ENCODE measurements at places on chromosomes 2 and 18.
A peak's percentile ranks its signal among the peaks of the same experiment; 100 is the strongest.

GRCh38 chr2:88187038-88187676, 17.0 kb downstream of the THNSL2 start:
- no peak for DNase-seq

DNA sequence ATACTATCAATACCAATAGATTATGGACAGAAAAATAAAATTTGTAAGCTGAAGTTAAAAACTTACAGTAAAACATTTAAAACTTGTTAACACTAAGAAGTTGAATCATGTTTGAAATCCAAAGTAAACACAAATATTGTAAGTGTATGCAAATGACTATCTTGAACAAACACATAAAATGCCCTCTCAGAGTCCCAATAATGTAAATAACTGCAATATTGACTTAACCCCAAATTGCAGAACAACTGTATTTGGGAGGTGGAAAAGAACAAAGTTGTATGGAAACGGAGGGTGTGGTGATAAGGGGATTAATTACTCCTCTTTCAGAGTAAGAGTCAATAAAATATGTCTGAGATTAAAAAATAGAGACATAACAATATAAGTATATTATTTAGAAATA, 140.0 kb upstream of the NOL4 start:
- no peak for DNase-seq

GRCh38 chr18:56060967-56061541, 473.1 kb upstream of the TCF4 start:
- DNase-seq, result no peak

- DNase-seq, result no peak
These were observed 22.1 kb downstream of the TGFA start for GRCh38 chr2:70531419-70532086.

DNA sequence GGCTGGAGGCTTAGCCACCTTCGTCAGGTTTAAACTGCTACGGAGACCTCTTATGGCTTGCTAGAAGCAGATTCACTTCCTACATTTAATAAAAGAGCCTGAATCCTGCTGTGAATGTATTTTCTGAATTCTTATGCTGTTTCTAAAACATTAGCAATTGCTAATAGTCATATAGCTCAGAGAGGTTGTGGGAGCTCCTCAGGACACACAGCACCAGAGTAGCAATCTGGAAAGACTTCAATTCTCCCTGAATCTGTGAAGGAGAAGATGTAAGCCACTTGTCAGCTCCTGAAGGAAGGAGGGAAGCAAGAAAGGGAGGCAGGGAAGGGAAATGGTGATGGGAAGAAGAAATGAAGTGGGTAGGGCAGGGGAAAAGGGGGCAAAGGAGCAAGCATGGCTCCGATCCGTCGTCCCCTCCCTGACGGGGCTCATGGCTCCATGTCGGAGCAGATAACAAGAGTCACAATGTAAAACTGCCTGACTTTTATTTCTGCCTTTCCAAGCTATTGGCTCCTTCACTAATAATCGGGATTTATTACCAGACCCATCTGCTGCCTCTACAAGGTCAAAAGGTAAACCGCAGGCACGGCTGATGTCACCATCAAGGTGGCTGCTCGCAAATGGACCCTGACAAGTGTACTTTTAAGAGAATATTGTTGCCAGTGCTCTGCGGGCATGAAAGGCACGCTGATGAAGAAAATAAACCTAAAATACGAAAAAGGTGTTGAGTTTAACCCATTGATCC, 656.0 kb upstream of the SALL3 start:
- no peak for DNase-seq

DNA sequence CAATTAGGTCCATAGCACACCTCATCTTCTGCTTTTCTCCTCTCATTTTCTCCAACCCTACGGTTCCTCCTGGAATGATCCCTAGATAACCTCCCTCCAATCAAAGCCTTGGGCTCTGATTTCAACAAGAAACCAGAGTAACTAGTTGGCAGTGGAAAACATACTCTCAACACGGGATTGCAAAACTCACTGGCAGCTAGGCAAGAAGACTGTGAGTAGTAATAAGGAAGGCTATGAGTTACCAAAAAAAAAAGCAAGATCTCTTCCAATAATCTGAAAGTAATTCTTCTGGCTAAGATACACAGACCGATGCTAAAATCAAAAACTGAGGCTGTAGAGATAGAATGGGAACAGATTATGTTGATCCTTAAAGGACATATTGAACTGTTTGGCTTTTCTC, 28.4 kb upstream of the CCDC102B start:
- DNase-seq, result no peak

DNA sequence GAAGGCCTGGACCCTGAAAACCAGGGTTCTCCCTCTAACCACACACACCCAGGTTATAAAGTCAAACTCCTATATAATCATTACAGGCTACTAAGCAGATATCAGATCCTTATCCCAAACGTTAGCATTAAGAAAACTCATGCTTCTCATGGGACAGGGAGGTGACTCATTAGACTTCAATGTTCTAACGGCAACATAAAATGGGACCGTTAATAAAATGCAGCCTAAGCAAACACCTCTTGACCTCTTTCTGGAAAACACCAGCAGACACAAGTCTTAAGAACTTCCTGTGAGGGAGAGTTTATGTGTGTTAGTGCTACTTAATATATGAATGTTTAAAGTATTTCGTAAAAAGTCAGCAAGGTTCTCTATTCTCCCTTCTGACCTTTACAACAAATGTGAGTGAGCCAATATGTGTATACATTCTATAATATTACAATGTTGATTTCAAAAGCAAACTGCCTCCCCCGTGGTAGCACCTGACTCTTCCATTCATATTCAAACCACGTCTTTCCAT, 31.7 kb downstream of the LPIN2 start:
- no peak for DNase-seq

DNA sequence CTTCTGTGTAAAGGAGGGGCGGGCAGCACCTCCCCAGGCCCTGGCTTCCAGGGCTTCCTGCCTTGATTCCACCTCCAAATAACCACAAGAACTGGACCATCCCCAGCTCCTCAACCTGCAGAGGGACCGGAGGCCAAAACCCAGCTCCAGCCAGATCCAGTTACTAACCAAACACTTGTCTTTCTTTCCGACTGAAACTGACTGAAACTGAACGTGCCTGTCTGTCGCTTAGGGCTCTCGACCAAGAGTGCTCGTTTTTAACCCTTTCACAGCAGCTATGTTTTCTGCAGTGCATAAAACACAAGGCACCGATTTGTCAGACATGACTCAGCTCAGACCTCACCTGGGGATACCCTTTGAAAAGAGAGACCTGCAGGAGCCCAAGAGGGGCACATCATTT, 249.9 kb upstream of the SIX2 start:
- no peak for DNase-seq

DNA sequence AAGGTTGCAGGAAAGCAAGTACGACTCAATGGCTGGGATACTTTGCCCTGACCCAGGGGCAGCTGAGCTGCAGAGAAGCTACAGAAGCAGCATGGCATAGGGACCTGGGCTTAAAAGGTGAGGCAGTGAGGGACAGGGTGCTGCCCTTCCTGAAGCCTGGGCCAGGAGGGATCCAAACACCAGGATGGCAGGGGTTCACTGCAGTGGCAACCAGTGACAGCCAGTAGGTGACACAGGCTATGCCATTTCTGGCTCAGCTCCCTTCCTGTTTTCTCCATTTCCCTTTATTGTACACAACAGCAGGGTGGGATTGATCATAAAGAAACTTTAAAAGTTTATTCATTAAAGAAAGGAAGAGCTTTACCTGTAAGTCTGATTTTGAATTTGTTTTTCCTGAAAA, 48.8 kb downstream of the CABYR start:
- DNase-seq, result no peak

DNA sequence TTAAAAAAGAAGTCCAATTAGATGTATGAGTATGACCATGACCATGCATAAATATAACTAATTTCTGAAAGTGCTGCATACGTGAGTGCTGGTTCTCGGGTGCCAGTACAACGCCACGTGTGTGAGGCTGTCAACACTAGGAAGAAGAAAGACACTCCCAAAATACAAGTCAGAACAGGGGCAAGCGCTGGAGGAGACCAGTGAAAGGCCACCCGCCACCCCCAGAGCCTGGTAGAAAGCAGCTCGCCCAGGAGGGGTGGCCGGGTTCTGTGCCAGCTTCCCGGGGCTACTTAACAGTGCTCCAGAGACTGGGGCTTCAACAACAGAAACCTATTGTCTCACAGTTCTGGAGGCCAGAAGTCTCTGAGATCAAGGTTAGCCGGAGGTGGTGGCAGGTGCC, 147.6 kb downstream of the RTP5 start:
- no peak for DNase-seq

- DNase-seq, result peak; percentile 39
These were observed 5.0 kb downstream of the NAPG start for GRCh38 chr18:10530852-10531251.

DNA sequence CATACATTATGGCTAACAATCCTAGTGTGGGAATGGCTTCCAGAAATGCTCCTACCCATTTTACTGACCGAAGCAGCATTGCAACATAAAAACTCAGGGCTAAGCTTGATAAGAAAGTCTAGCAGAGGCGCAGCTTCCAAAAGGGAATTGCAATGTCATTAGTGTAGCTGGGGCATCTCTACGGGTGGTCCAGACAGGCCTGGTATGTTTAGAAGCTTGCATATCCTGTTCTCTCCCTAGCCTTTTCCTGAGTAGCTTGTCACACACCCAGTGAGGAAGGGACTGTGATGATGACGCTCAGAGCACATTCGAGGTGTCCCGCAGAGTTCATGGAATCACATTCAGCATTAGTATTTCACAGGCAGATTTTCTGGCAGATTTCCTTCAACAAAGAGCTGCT, 38.0 kb upstream of the COL5A2 start:
- DNase-seq, result no peak

- DNase-seq, result no peak
These were observed 247.9 kb upstream of the POU3F3 start for GRCh38 chr2:104606056-104606455.

DNA sequence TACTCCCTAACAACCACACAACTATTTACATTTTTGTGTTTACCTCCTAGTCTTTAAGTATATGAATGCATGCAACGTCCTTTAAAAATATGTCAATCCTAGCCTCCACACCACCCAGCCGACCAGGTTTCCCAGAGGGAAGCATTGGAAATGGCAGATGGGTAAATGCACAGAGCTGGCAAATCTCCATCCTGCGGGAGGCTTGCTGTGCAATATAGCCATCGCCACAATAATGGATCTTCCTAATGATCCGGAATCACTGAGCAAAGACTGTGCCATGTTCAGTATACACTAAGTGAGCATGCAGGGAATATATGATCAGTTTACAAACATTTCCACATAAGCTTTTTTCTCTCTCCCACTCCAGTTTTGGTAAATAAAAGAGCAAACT, 131.8 kb downstream of the NEDD4L start:
- DNase-seq, result no peak

DNA sequence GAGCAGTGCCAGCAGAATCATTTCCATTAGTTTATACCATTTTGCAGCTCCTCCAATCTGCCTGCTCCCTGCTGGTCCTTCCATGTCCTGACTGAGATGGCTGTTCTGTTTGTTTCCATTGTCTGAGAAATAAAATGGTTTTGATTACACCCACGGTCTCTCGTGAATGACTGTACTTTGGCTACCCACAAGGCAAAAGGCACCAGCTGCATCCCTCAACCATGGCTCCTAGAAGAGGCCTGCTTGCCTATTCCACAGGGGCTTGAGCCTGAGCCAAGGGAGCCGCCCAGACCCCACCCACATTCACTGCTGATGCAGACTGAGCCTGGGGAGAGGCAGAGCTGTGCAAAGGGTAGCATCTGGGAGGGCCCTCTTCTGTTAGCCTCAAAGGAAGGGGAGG, 31.2 kb downstream of the MARCHF4 start:
- DNase-seq, result no peak

- peak; percentile 58 for DNase-seq
These were observed 36.6 kb downstream of the COPS8 start for GRCh38 chr2:237122214-237122666.

DNA sequence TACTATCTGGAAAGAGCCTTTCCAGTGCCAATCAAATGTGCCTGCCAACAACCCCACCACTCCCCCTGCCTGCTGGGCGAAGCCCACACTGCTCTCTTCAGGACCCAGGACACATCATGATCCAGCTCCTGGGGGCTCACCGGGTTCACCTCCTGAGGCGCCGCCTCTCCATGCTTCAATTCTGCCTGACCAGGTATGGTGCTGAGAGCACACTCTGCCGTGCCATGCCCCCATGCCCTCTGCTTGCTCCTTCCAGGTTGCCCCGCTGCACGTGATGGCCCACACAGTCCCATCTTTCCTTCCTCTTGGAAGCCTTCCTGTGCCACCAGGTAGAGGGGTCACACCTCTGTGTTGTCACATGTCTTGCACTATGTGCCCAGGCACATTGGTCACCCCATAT, 47.5 kb downstream of the ASB18 start:
- DNase-seq, result no peak

- no peak for DNase-seq
These were observed 429.1 kb downstream of the CBLN2 start for GRCh38 chr18:72114801-72115594.

- no peak for DNase-seq
These were observed 281.0 kb downstream of the SRBD1 start for GRCh38 chr2:45330108-45330507.

DNA sequence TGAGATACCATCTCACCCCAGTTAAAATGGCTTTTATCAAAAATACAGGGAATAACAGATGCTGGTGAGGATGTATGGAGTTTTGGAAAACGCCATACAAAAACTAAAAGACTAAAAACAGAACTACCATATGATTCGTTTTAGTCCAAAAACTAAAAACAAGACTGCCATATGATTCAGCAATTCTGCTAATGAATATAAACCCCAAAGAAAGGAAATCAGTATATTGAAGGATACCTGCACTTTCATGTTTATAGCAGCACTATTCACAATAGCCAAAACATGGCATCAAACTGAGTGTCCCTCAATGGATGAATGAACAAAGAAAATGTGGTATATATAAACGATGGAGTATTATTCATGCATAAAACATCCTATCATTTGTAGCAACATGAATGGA, 224.4 kb upstream of the MC4R start:
- DNase-seq, result no peak

DNA sequence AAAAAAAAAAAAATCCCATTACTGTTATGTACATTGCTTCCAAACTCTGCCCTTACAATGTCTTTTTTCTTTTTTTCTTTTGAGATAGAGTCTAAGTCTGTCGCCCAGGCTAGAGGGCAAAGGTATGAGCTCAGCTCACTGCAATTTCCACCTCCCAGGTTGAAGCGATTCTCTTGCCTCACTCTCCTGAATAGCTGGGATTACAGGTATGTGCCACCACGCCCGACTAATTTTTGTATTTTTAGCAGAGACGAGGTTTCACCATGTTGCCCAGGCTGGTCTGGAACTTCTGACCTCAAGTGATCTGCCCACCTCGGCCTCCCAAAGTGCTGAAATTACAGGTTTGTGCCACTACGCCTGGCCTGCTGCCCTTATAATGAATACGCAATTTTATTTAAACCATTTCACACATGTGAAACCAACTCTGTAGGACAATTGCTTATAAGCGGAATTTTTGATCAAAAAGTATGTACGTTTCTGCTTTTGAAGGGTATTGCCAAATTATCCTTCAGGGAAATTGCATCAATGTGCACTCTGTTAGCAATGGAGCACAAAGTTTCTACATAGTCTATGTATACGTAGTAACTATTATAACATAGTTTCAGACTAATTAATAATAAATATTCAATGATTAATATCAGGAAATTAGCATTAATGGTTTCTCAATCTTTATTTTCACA, 55.7 kb upstream of the ACTR3 start:
- DNase-seq, result no peak

GRCh38 chr2:34096562-34097171, 497.6 kb upstream of the FAM98A start:
- DNase-seq, result no peak

GRCh38 chr2:147331790-147332419, 512.9 kb upstream of the ACVR2A start:
- peak; percentile 42 for DNase-seq
